ENCODE measurements at places on chromosomes 7 and 10.
A peak's percentile ranks its signal among the peaks of the same experiment; 100 is the strongest.

GRCh38 chr10:32237644-32238345 is 109.2 kb downstream of the EPC1 start:
- peak; percentile 34 for DNase-seq

DNA sequence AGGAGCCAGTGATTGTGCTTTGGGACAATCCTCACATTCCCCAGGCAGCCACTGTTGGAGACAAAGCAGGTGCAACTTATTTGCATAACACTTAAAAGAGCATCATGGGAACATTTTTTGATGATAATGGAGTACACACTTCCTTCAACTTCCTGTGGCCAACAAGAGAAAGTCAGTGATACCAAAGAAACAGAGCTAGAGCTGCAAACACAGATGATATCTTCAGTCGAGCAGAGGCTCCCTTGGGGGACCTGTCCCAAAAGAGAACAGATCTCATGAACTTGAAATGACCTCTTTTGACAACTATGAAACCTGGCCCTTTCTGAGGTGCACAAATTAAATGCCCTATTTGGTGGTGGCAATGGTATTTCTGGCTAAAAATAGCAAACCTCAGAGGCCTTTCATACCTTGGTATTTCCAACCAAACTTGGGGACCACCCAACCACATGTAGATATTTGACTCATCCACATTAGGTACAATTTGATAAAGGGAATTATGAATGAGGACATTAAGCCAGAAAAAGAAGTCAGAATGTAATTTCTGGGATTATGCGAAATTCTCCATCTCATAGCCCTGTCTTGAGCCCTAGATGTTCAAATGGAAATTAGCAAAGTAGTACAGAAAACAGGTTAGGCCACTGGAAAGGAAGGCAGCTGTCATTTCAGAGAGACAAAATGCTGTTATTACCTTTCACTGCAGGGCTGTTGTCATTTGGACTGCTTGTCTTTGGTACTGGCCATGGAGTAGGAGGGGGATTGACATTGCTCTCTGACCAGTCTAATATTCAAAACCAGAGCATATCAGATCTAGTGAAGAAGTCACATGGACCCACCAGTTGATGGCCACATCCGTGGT is 146.2 kb downstream of the ICA1 start:
- no peak for DNase-seq

- no peak for DNase-seq
These were observed 326.5 kb upstream of the SEMA3C start for GRCh38 chr7:81245353-81245752.

DNA sequence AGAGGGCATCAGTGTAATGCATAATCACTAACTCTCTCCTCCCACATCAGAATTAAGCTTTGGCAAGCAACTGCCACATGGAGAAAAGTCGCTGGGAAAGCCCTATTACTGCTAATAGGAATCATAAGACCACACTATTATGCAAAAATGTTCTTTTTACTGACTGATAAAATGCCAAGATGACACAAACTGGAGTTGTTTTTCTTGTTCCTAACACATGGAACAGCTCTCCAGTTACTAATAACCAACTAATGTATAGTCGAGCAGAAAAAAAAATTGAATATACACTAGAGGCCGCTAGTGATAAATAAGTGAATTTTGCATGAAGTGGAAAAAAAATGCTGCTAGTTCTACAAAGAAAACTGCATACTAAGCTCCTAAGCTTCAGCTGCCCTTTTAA is 165.6 kb downstream of the TPK1 start:
- no peak for DNase-seq

DNA sequence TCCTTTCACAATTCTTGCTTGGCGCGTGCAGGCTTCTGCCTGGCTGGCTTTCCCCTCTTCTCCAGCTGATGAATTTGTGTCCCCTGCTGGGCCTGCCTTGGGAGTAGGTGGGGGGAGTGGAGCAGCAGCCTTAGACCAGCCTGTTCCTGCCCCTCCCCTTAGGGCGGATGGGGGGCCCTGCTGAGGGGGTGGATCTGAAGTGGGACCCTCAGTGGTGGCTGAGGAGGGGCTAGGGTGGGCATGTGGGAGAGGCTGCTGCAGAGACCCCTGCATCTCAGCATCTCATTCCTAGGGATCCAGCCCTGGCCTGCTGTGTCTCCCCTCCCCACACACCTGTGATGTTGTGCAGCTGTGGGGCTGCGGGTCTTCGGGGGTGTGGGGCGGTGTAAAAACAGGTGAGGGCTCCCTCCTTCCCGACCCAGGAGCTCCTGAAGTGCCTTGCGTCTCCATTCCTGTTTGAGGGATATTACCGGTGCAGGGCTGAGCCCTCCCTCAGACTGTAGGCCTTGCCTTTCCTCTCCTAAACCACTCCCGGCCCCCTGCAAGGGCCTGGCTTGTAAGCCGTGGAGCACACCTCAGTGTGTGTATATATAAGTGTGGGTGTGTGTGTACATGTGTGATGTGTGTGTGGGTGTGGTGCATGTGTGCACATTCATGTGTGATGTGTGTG is 24.7 kb downstream of the ADCYAP1R1 start:
- DNase-seq, result no peak

DNA sequence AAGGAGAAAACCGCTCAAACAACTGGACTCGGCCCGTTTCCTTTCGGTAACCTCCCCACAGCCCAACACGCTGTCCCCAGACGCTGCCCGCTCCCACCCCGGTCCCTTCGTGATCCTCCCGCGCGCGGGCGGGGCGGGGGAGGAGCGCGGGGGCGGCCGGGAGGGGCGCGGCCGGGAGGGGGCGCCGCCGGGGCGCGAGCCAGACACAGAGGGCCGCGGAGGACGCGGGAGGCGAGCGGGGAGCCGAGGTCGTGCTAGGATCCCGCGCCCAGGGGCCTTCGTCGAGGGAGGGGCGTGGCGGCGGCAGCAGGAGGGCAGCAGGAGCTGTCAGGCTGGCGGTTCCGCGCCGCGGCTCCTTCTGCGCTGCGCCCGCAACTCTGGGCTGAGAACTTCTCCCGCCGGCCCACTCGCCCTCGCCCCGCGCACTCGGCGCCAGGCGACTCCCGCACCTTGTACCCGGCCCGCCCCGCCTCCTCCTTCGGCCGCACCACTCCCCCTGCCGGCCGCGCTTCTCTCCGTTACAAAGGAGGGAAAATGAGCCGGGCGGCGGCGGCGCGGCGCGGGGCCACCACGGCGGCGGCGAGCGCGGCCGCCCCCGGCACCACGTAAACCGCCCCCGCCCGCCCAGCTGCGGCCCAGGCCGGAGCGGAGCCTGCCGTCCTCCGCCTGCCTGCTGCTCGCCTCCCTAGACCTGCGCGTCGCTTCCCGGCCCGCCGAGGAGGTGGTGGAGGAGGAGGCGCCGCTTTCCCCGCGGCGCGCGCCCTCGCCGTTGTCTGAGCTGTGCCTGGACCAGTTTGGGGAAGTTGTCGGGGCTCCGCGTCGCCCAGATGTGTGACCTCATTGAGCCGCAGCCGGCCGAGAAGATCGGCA is at the start of gene CDK14:
Gene CDK14, plus strand, starts transcription at position 521 of the 870 bp plus-strand sequence. Its CDS starts 307 bp downstream, at position 828.
- no peak for DNase-seq

DNA sequence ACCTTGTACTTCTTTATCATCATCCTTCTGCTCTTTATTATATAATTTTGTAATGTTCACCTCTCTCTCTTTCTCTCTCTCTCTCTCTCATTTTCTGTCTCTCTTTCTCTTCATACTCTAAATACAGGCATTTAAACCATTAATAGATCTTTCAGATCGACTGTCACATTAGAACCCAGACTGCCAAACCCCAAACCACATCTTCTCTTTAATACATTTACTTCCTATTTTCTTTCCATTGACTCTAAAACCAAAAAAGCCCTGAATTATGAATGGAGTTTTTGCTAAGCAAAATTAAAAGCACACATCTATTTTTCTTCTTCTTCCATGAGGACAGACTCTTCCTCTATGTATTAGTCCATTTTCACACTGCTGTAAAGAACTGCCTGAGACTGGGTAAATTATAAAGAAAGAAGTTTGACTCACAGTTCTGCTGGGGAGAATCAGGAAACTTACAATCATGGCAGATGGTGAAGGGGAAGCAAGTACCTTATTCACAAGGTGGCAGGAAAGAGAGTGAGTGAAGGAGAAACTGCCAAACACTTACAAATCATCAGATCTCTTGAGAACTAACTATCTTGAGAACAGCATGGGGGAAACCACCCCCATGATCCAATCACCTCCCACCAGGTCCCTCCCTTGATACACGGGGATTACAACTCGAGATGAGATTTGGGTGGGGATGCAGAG is 272.7 kb upstream of the MGMT start:
- DNase-seq, result no peak

DNA sequence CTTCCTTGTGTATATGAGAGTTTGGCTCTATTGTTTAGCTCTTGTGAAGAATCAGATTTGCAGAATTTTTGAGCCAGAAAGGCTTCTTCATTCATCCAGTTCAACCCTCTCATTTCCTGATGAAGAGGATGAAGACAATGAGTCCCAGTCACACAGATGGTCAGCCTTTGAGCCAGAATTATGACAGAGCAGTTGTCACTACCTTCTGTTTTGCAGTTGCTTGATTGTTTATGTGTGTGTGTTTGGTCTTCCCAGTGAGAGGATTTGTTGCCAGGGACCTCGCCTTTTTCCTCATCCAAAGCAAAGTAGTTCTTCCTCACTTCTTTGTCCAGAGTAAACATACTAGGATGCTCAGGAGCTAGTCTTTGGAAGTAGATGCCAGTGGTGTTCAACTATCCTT is 15.6 kb downstream of the MDFIC start:
- DNase-seq, result no peak

DNA sequence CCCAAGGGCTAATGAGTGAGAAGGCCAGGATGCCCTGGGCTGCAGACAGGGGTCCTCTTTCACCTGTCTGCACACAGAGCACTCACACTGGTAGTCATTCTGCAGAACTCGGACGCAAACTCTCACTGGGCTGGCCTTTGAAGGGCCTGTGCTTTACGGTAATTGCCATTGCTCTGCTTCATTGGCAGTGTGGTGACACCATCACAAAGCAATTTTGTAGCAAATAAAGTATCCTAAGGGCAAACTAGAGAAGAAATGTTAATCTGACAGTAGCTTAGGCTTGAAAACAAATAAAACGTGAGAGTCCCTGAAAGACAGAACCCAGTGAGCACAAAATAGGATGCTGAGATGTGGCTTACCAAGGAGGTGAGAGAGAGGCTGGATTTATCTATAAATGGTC is 30.6 kb upstream of the FIGNL1 start:
- no peak for DNase-seq

DNA sequence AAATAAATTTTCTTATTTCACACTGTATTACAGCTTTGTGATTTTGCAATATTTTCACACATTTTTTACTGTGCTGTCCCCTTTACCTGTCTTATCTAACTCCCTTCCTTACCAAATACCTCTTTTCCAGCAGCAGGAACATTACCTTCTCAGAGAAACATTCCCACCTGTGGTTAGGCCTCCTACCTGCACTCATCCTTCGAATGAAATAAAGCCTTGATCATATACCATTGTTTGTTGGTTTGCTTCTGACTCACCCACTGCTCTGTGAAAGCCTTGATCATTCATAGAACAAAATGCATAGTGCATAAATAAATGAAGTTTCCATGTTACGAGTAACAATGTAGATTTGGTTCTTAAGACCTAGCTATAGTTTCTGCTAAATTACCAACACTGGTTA is 256.3 kb downstream of the ARL4A start:
- DNase-seq, result no peak

GRCh38 chr7:22338877-22339276 is 18.1 kb downstream of the RAPGEF5 start:
- DNase-seq, result no peak
